ENCODE measurements at places on chromosomes 11 and 22.
A peak's percentile ranks its signal among the peaks of the same experiment; 100 is the strongest.

GRCh38 chr11:34328632-34328910, 29.2 kb downstream of the ABTB2 start:
- no peak for DNase-seq

DNA sequence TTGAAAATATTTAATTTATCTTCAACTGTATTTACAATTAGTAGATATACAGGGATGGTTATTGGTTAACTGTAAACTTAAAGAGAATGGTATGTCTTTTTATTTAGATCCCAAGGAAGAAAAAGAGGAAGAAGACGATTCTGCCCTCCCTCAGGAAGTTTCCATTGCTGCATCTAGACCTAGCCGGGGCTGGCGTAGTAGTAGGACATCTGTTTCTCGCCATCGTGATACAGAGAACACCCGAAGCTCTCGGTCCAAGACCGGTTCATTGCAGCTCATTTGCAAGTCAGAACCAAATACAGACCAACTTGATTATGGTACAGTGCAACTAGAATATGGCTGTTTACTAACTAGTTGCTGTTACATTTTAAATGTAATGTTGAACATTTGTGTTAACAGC, 12.7 kb upstream of the CNTF start:
- DNase-seq: no peak

DNA sequence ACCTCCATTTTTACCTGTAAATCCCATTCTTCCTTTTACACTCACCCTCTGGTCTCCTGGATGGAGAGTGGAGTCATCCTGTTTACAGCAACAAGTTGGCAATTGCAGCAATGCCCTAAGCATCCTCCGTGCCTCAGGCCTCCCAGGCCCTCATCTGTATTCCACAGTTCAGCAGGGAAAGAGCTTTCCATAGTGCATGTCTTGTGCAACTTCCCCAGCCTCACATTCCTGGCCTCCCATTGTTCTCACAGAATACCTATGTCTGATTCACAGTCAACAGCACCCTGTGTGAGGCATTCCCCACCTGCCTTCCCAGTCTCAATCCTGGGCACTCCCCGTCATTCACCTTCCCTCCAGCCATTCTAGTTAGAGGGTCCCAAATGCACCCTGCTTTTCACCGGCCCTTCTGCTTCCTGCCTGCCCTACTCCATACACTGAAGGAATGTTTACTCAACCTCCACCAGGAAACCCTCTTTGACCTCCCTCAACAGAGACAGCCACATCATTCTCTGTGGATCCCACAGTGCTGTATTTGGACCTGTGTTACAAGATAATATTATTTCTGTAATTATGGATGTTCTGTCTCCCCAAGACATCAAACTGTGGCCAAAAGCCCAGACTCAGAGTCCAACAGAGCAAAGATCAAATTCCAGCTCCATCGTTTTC, 405.7 kb downstream of the BUD13 start:
- no peak for DNase-seq

- DNase-seq: peak; percentile 64
Measured at GRCh38 chr11:58923300-58923788, 15.9 kb upstream of the GLYATL1 start.

- DNase-seq: no peak
Measured at GRCh38 chr22:35506259-35506570, 34.4 kb upstream of the RASD2 start.

- DNase-seq: no peak
Measured at GRCh38 chr22:45908961-45909360, 68.0 kb downstream of the WNT7B start.

DNA sequence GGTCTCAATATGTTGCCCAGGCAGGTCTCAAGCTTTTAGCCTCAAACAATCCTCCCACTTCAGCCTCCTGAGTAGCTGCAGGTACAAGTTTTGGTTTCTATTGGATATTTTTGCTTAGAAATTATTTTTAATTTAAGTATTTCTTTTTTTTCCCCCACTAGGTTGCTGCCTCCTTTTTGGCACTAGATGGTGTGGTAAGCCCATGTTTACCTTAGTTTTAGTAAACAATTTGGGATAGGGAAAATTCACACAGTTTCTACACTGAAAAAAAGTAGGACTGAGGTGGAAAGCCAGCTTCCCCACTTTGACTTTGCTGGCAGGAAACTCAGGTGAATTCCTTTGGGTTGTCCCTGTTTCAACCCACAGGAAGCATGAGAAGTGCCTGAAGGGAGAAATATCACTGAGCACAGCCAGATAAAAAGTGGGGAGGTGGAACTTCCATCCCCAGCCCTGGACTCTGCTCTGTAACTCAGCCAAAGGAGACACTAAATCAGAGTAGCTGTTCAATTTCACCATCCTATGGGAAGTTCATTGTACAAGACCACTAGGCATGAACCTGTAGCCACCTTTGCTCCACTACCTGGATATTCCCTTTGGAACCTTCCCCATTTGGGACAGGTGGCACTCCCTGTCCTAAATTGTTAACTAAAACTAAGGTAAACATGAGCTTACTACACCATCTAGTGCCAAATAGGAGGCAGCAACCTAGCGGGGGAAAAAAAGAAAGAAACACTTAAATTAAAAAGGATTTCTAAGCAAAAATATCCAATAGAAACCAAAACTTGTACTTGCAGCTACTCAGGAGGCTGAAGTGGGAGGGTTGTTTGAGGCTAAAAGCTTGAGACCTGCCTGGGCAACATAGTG, 154.4 kb upstream of the FAT3 start:
- no peak for DNase-seq

DNA sequence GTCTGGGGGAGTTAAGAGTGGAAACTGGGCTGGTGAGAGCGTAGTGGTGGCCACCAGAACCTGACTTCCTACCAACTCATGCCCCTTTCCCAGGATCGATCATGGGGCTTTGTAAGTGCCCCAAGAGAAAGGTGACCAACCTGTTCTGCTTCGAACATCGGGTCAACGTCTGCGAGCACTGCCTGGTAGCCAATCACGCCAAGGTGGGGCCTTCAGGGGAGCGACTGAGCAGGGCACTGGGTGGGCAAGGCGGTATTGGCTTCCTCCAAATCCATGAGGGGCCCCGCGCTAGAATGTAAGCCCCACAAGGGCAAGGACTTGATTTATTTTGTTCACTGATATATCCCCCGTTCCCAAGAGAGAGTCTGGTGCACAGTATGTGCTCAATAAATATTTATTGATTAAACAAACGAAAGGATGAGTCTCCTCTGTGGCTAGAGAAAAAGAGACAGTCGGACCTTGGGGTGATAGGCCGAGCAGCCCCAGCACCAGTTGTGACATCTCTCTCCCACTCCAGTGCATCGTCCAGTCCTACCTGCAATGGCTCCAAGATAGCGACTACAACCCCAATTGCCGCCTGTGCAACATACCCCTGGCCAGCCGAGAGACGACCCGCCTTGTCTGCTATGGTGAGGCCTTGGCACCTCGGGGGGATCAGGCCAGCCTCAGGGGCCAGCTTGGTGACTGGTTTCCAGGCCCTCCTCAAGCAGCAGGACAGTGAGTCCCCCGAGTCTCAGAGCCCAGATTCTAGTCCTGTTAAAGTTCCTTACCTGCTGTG, 765 bp downstream of the ZFPL1 start:
- DNase-seq: no peak

DNA sequence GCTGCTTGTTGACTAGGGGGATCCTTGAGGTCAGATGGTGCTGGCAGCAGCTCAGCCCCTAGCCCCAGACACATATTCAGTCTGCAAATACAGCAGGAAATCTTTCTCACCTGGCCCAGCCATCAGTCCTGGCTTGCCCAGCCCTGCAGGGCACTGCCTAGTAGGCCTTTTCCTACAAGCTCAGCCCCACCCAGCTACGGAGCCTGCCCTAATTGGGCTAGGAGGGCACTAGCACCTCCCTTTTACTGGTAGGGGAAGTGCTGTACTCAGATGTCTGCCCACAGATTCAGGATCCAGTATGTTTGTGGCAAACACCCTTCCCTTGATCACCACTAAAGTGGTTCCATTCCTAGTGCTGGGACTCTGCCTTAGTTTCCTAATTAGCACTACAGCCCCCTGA, 257.1 kb upstream of the CADM1 start:
- DNase-seq: no peak

GRCh38 chr22:43331069-43331451, 12.1 kb downstream of the SCUBE1 start:
- peak; percentile 60 for DNase-seq

DNA sequence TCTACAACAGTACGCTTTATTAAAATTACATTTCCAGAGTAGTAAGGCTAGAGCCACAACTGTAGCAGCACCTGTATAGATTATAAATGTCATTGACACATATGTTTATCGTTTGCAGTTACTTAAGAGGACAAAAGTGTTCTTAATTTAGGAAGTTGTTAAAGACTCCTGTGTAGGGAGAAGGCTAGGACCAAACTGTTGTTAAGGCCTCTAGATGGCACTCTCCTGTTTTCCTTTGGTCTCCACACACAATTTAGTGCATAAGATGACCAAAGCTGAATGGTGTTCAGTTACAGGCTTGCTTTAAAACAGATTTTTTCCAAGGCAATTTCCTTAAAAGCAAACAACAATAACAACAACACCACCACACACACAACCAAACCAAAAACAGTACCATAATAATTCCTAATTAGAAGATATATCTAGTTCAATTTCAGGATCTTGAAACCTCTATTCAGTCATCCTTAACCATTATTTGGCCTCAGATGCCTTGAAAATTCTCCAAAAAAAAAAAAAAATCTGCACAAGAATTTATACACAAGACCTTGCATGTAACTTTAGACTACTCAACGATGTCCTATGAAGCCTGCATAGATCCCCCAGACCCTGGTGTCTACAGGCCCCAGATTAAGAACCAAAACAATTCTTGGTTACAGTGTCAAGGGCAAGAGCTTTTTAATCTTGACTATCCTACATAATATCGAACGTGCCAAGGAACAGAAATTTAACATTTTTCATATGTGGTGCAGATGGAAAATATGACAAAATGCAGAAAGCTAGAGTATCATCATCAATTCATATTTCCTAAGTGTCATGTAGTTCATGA, 42.6 kb upstream of the APOA1 start:
- DNase-seq: peak; percentile 84

- DNase-seq: no peak
Measured at GRCh38 chr11:17514476-17514875, 29.7 kb downstream of the USH1C start.

DNA sequence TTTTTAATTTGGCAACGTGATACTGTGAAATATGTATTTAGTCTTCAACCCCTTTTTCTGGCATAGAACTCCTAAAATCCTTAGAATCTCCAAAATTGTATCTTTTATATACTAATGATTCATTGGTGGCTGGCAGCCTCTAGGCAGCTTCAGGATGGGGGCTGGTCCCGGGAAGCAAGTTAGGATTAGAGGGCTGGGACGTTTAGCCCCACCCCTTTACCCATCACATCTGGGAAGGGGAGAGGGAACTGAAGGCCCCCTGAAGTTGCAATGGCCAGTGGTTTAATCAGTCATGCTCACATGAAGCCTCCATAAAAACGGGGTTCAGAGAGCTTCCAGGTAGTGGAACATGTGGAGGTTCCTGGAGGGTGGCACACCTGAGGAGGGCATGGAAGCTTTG, 7.1 kb downstream of the IL17RA start:
- DNase-seq: no peak

DNA sequence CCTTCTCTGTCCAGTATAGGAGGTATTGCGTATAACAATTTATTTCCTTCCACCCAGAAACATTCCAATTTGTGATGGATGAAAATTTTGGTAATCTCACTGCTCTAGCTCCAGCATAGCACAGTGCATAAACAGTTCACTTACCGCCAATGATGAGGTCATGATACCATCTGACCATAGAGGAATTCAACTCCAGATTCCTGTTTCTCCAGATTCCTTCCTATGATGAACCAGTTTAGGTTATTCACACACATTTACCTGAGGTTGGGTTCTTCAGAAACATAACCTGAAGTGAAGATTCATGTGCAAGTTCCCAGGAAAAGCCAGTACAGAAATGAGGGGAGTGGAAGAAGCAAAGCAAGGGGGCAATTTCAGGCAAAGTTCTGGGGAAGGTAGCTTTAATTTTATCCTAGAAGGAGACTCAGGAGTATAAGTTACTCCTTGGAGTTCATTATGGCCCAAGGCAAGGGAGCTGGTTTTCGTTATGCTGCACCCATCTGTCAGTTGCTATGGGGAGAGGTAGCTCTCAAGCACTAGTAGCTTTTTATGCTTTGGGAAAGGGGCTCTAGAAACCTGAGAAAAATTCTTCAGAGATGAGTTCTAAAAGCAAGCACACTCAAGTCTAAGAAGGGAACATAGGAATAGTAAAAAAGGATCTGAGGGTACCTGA, 121.6 kb downstream of the CASP12 start:
- DNase-seq: no peak

GRCh38 chr22:39905687-39906086, 4.8 kb downstream of the GRAP2 start:
- DNase-seq: no peak

DNA sequence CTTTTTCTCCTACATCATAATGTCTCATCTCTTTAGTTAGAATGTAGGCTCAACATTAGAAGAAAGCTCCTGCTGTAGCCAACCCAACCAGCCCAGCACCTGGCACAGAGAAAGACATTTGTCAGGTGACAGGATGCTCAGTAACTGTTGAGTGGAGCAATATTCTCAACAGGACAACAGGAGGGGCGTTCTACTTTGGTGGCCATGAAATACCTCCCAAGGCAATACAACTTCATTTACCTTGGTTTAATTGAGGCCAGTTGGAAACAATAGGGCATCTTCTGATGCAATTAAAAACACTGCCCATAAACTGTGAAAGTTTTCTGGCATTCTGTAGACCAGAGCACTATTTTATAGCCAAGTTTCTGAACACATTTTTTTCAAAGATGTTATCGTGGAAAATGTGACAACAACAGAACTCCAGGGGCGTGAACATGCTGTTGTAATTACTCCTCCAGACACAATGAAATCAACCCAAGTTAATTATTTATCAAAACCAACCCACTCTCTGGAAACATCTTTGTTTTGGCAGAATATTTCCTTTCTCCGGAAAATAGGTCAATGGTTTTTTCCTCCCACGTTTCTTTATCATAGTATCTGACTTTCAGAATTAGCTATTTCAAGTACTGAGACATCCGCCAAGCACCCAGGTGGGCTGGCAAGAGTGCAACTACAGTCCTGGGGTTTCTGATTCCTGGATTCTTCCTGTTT, 538.1 kb downstream of the SOX6 start:
- no peak for DNase-seq

DNA sequence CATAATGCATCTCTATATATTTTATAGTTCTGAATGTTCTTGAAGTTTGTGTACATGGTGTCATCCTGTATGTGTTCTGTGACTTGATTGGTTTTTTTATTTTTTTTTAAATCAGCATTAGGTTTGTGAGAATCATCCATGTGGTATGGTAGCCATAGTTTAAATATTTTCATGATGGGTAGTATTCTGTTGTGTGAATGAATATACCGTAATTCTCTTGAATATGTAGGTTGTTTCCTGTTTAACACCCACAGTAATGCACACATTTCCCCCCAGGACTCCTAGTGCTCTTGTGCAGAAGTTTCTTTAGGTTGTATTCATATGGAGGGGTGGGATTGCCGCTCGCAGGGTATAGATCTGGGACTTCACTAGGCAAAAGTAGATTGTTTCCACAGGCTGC, 2.0 kb downstream of the PACS1 start:
- DNase-seq: no peak

GRCh38 chr22:39656495-39657490, 86.2 kb downstream of the CACNA1I start:
- peak; percentile 51 for DNase-seq

Data from A673 (cell line).